Psoas muscle (tissue), 8 donors: ENCODE measurements at places on chromosomes 12 and 14. TPM values are rescaled to one million over a fixed set of nuclear protein-coding genes. Genes with fewer than 3 reads are reported as not detected.

DNA sequence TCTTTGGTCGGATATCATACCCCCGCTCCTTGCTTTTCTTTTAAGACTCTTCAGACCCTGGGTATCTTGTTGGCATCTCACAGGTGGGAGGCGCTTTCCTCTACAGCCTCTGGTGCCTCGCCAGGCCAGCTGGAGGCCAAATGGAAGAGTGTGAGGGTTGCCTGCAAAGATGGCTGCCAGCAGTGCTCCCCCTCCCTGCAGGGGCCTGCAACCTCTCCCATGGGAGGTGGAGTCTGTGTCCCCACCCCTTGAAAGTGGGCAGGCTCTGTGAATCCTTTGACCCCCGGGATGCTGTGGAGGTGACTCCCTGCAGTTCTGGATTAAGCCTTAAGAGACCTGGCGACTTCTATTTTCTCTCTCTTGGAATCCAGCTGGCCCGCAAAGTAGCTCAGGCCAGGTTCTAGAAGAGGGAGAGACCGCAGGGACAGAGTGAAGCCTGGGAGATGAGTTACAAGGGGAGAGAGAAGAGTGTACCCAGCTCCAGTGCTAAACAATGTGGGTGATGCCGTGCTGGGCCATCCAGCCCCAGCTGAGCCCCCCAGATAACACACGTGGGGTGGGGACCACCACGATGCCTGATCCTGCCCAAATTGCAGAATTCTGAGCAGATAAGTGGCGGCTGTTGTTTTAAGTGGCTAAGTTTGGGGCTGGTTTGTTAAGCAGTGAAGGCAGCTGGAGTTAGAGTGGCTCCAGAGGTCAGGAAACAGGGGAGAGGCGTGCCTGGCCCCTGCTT, 37.9 kb upstream of the NCOR2 start:
- DNase-seq, result no peak

- no peak for DNase-seq
Measured at GRCh38 chr14:90301122-90301521, 30.6 kb downstream of the NRDE2 start.

- DNase-seq, result no peak
Measured at GRCh38 chr14:64125270-64125669, 168.9 kb downstream of the ESR2 start.

- no peak for DNase-seq
Measured at GRCh38 chr14:21267886-21268616, 1.2 kb downstream of the HNRNPC start.

DNA sequence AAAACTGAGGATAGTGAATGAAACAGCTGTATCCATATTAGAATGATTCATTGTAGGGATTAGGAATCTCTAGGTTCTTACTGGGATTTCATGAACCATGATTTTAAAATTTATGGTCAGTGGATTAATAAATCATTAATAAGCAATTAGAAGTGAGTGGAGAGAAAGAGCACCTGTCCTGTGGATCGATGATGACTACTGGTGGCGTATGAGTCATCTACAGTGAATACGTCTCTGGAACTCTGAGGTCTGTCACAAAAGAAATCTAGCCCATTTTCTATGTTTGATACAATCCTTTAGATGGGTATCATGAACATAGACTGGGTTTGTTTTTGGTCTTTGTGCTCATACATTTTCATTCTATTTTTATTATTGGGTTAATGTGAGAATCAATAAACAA, 77.3 kb upstream of the RTL1 start:
- DNase-seq, result no peak

DNA sequence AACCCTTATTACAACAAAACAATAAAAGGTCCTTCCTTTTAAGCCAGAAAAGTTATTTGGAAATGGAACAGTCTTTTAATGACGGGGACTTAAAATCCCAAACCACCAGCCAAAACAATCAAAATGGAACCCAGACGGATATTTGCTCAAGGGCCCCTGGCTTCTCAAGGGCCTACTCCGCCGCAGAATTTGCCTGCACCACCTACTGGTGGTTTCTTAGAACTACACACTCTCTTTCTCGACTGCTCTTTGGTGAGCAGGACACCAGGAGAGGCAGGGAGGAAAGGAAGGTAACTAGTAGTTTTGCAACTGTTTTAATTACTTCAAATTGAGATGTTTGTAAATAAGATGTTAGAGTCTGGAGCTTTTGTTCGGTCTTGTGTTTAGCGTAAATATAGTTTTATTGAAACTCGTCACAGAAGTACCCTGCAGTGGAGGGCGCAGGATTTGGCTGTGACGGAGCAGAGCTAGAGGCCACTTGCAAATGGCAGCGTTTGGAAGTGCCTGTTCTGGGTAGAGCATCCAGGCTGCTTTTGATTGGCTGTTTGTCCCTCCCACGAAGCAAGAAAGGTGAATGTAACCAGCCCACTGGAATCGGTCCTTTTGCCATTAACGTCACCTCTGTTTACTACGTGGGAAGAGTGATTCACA, 238.5 kb downstream of the CACNA1C start:
- no peak for DNase-seq

DNA sequence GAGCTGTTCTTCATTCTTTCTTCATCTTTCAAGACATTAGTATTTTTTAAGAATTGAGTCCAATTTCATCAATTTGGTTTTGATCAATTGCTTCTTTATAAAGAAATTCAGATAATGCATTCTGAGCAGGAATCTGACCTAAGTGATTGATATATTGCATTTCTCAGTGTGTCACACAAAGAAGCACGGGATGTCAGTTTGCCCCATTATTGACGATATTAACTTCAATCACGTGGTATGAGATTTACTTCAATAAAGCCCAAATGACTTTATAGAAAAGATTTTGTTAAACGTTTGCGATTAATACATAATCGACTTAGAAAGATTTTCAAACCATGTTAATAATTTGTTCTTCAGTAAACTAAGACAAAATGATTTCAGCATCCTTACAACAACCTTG, 1254.2 kb downstream of the FSCB start:
- DNase-seq, result no peak

GRCh38 chr14:34593740-34594375, 36.1 kb downstream of the SNX6 start:
- peak; percentile 63 for DNase-seq

- DNase-seq, result peak; percentile 49
Measured at GRCh38 chr12:49557187-49557916, 10.6 kb downstream of the MCRS1 start.

- DNase-seq, result no peak
Measured at GRCh38 chr12:51622564-51622963, 31.5 kb downstream of the SCN8A start.

DNA sequence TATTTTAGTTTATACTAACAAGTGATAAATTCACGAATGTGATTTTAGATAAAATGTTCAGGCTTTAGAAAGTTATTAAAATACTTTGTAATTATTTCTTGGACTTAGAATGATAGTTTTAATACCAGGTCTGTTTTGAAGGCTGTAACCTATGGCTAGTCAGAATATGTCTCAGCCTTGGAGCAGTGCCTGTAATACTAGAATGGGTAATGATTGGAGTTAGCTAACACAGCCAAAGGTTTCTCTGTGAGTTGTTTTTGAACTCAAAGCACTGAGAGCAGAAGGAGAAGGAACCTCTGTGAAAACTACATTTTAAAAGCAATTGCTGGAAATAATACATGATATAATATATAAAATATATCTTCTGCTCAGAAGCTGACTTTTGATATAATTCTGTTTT, 110.1 kb downstream of the TMEM117 start:
- DNase-seq, result no peak

DNA sequence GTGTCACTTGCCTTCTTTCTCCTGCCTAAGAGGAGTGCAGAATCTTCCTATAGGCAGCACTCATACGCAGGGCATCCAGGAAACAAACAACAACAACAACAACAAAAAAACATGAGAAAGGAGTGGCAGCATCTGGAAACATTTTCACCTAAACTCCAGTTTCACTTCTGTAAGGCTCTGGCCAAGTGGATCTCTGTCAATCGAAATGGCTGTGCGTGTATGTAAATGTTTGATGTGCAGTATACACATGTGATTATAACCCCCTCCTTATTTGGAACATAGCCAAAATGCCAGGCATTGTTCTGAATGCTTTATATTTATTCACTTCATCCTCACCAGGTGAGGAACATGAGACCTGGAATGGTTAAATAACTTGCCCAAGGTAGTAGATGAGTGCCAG, 76.8 kb downstream of the COX16 start:
- no peak for DNase-seq

The SLC5A8 gene
- not detected for polyA plus RNA-seq

DNA sequence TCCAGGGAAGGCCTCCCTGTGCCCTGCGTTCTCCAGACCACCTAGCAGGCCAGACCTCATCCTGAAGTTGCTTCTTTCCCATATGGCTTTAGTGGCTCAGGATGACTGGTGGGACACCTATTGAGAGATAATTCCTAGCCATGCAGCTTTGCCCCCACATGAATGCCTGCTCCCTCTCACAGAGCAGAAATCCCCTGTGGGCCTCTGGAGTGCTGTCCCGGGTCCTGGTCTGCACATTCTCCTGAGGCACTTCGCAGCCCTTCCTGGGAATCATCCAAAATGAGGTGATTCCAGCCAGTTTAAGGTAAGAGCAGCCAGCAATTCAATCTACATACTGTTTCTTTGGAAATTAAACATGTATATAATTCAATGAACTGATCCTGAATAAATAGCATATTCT, 135.9 kb downstream of the GPR65 start:
- DNase-seq, result no peak

The TOMM20L gene
- not detected for polyA plus RNA-seq

- no peak for DNase-seq
Measured at GRCh38 chr12:10361622-10362021, 28.2 kb downstream of the KLRK1 start.

The NDUFA9 gene
- 131 TPM for polyA plus RNA-seq

GRCh38 chr12:92987846-92988621, 58.9 kb upstream of the EEA1 start:
- peak; percentile 25 for DNase-seq

DNA sequence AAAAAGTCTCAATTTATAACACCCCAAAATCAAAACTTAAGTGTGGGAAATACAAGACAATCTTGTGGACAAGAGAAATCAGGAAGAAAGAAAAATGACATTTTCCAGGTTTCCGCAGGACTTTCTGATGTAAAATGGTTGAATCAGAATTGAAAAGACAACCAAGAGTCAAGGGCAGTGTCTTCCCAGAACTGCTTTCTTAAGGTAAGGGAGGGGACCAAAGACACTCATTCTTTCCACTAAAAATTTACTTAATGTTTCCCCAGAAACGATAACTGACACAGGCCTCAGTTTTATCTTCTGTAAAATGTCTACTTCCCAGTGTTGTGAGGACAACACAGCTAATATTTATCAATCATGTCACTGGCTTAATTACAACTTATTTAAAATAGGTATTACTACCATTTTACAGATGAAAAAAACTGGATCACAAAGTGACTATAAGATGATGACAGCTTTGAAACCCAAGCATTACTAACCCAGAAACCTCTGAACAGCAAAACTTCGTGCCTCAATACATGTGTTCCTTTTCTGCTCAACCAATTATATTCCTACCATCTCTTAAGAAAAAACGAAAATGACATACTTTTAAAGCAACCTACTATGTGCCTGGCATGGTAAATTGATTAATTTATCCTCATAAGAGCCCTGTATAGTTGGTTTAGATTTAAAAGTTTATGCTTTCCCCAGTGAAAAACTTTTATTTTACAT, 4.6 kb downstream of the SINHCAF start:
- DNase-seq, result no peak

- no peak for DNase-seq
Measured at GRCh38 chr12:15497671-15498292, 175.5 kb downstream of the PTPRO start.

The ADCY6 gene
- 9.2 TPM for polyA plus RNA-seq

DNA sequence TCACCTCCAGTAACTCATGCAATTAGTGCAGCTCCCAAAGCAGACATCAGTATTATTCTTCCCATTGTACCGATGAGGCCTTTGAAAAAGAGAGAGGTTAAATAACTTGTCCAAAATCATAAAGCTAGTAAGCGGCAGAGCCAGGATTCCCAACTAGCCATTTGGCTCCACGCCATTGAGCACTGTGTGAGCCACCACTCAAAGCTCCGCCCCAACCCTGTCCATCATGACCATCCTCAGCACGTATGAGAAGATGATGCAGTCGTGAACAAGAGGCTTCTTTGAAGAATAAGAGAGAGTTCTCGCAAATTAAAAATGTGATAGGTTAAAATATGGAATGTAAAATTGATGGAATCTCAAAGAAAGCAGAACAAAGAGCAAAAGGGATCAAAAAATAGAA, 14.6 kb downstream of the CLMN start:
- no peak for DNase-seq
